Stimulated activated naive CD8-positive, alpha-beta T cell treated with anti-CD3 and anti-CD28 coated beads, Interleukin-15, Interleukin-2, amounts not matched to agents 100 U/mL and 50 U/mL, for 24 hours (primary cell): ENCODE measurements at places on chromosomes 2 and 18.

- DNase-seq, result no peak
Measured at GRCh38 chr2:241468476-241468781, 40.0 kb downstream of the STK25 start.

GRCh38 chr2:101398116-101398821 lies 11.0 kb upstream of the CREG2 start:
- no peak for DNase-seq

DNA sequence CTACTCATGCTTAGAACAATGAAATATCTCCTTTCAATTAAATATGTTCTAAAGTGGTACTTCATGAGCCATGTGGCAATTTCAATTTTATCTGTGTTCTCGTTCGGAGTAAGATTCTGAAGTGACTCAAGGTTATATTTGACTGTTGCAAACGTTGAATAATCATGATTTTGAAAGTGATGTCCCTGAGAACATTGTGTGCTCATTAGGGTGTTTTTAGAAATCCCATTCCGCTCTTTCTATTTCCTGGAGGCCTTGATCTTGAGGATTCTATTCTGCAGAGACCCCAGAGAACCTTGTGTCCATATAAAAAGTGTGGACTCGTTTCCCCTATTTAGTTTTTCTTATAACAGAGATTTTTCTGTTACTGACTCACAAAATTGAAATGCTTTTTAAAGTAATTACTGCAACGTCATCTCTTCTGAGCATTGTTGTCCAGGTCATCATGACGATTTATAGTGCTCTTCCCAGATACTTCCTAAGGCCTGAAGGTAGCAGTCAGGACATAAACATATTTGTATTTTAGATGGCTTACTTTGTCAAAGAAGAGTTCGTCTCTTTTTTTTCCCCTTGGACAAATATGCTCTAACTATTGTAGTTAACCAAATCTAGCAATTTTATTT lies 27.2 kb downstream of the IL1R2 start:
- no peak for DNase-seq

- DNase-seq, result peak; percentile 59
Measured at GRCh38 chr2:234550511-234551107, 53.7 kb upstream of the ARL4C start.
